ENCODE measurements at places on chromosomes 12 and 14. TPM values are rescaled to one million over a fixed set of nuclear protein-coding genes. Genes with fewer than 3 reads are reported as not detected.

- H3K4me1 ChIP-seq = no peaks in the 10 kb centered on the region
- H3K27me3 ChIP-seq = peaks cover 49% of the 10 kb centered on the region
- no peaks in the 10 kb centered on the region for H3K36me3 ChIP-seq
Measured at GRCh38 chr12:84913129-84913515, 523 bp upstream of the SLC6A15 start.

GRCh38 chr14:76424359-76424758 is 48.4 kb downstream of the ESRRB start:
- H3K27ac ChIP-seq = no peak overlapping the region
- no peak for DNase-seq

- no peak overlapping the region for H3K4me3 ChIP-seq
- H3K36me3 ChIP-seq = no peaks in the 10 kb centered on the region
- H3K27ac ChIP-seq = peak overlapping the region; percentile 83
- DNase-seq = no peak
- H3K27me3 ChIP-seq = no peaks in the 10 kb centered on the region
Measured at GRCh38 chr14:76901171-76902055, 75.2 kb downstream of the LRRC74A start.

ACTR6 gene
- 12.0 TPM for total RNA-seq

DNA sequence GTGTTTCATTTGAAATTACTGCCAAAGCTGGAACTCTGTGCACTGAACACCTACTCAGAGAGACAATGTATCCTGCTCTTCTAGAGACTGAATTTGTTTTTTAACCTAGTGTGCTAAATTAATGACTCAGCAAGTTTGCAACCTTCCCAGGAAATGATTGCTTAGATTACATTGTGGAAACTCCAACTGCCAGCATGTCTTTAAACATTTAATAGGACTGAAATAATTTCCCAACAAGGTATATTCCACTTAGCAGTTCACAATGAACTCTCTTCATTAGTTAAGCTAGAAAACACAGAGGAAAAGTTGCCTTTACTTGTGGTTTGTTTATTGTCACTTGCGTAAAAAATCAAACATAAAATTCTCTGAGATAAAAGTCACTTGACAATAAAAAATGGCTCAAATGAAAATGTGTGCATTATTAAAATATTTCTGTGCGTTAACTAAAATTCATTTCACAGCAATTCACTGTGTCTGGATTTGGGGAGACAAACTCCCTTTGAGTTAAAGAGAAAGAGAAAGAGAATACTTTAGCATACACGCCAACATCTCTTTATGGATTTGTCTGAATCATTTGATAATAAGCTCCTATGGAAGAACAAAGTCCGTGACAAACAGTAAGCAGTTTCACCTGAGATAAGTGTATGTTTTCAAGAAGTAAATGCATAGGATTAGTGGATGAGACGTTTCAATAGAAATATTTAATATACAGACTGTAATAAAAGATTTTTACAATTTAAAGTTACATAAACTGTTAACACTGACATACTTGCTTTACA is 284.0 kb downstream of the PRKD1 start:
- no peak for DNase-seq
- H3K36me3 ChIP-seq = no peaks in the 10 kb centered on the region
- no peak overlapping the region for H3K4me3 ChIP-seq
- H3K4me1 ChIP-seq = no peaks in the 10 kb centered on the region

C12orf42 gene
- total RNA-seq = not detected

CATSPERB gene
- 3.9 TPM for total RNA-seq

ACOT4 gene
- 2.6 TPM for total RNA-seq

GRCh38 chr12:19451196-19451595 is 11.9 kb downstream of the AEBP2 start:
- no peaks in the 10 kb centered on the region for H3K27me3 ChIP-seq
- DNase-seq = no peak
- H3K36me3 ChIP-seq = no peaks in the 10 kb centered on the region
- H3K4me3 ChIP-seq = no peak overlapping the region
- peaks cover 12% of the 10 kb centered on the region for H3K4me1 ChIP-seq
- no peak overlapping the region for H3K27ac ChIP-seq

ALDH2 gene
- 120 TPM for total RNA-seq

ZDHHC22 gene
- total RNA-seq = not detected

DIO3 gene
- total RNA-seq = 6.1 TPM

DNA sequence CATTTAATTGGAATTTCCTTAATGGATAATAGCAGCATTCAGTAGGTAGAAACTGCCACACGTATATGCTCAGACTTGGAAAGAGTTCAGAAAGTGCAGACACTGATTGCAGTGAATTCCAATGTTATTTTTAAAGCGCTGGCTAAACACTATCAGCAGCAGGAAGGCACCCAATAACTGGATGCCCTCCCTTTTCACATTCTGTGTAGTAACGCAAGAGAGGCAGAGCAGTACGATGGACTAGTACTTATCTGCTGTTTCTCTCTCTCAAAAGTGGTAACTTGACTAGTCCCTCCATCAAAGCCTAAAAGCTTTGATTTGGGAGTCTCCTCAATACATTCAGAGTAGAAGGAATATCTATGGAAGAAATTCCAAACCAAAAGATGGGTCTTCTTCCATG is 791.0 kb downstream of the TMTC2 start:
- H3K27me3 ChIP-seq = no peaks in the 10 kb centered on the region
- H3K36me3 ChIP-seq = no peaks in the 10 kb centered on the region
- DNase-seq = no peak

SH2B3 gene
- total RNA-seq = 25.7 TPM

ACSM4 gene
- not detected for total RNA-seq

DNA sequence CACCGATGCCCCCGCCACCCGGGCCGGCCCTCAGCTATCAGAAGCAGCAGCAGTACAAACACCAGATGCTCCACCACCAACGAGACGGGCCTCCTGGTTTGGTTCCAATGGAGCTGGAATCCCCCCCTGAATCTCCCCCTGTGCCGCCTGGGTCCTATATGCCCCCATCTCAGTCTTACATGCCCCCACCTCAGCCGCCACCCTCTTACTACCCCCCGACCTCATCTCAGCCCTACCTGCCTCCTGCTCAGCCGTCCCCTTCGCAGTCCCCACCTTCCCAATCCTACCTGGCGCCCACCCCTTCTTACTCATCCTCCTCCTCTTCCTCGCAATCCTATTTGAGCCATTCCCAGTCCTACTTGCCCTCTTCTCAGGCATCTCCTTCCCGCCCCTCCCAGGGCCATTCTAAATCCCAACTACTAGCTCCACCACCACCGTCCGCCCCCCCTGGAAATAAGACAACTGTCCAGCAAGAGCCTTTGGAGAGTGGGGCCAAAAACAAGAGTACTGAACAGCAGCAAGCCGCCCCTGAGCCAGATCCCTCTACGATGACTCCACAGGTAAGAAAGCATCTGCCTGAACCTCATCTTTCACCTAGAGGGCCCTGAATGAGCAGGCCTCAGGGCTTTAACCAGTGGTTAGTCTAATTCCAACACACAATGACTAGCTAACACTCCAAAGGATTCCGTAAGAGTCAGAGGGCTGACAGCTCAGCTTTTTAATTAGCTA is 851 bp downstream of the YLPM1 start:
- DNase-seq = no peak
- H3K36me3 ChIP-seq = no peaks in the 10 kb centered on the region
- peak overlapping the region; percentile 91 for H3K27ac ChIP-seq
- H3K4me3 ChIP-seq = peak overlapping the region; percentile 89

PTGDR gene
- total RNA-seq = 7.1 TPM

DNA sequence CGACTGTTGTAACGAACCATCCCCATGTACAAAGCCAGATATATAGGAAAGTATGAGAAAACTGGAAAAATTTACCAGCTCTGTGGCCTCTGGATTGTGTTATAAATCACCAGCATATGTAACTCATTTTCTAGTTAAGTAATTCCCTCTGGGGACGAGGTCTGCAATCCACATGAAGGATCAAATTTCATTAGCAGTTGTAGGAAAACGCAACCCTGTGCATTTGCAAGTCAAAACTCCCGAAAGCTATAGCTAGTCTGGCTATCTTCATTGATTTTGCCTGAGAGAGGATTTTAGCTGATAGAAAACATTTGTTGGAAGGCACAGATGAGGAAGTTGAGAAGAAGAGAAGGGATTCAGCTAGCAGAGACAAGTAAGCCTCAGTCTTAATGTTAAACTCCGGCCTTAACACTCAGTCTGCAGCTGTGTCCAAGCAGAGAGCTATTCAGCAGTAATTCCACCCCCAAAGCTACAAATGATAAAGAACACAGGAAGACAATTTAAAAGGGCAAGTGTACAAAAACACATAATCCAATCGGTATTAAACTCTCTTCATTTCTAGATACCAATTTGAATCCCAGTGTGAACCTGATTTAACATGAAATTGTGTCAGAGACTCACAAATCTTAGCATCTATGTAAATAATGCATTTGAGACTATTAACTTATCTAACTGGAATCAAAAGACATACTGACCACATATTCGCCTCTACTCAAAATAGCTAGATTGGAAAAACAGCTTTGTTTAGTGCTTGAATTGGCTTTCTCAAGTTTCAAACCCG is 54.2 kb upstream of the CERS5 start:
- peaks cover 21% of the 10 kb centered on the region for H3K4me1 ChIP-seq
- no peaks in the 10 kb centered on the region for H3K36me3 ChIP-seq
- no peak for DNase-seq
- peak overlapping the region; percentile 53 for H3K4me3 ChIP-seq

- no peaks in the 10 kb centered on the region for H3K27me3 ChIP-seq
- H3K4me3 ChIP-seq = no peak overlapping the region
- H3K27ac ChIP-seq = no peak overlapping the region
- no peaks in the 10 kb centered on the region for H3K4me1 ChIP-seq
- H3K36me3 ChIP-seq = no peaks in the 10 kb centered on the region
Measured at GRCh38 chr12:34390846-34391700, 368.8 kb downstream of the ALG10 start.

All from tibial nerve (tissue), 4 donors.